ENCODE measurements at places on chromosomes 5 and 9.
A peak's percentile ranks its signal among the peaks of the same experiment; 100 is the strongest.

DNA sequence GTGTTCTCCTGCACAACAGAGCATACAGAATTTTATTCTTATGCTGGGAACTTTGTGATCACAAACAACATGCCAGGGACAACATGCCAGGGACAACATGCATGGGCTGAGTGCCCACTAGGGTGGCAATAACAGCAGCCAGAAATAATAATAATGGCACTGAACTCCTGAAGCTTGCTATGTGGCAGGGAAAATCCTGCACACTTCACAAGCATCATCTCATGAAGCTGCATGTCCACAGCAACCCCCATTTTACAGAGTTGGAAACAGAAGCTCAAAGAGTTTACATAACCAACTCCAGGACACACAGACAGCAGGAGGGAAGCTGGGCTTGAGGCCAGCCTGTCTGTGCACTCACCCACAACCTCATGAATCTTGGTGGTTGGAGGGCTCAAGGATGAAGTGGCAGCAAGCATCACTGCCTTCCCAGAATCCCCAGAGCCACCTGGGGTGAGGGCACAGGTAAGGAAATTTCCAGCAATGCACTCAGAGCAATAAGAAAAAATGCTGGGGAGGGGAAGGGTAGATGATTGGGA is 111.4 kb downstream of the GABBR2 start:
- no peak for DNase-seq

GRCh38 chr9:123322273-123323195 is 33.5 kb upstream of the CRB2 start:
- peak; percentile 65 for DNase-seq

GRCh38 chr9:99505936-99506335 is 283.9 kb downstream of the SEC61B start:
- DNase-seq, result no peak

DNA sequence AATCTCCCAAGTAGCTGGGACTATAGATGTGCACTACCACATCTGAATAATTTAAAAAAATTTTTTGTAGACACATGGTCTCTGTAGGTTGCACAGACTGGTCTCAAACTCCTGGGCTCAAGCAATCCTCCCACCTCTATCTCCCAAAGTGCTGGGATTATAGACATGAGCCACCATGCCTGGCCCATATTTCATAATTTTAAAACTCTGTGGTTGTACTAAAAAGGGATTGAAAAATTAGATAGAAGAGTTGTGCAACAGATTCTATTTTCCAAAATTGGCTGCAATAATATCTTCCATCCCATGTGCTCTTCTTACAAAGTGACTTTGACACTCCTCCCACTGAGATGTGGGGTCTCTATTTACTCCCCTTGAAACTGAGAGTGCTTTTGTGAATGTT is 7.6 kb upstream of the UHRF2 start:
- no peak for DNase-seq

DNA sequence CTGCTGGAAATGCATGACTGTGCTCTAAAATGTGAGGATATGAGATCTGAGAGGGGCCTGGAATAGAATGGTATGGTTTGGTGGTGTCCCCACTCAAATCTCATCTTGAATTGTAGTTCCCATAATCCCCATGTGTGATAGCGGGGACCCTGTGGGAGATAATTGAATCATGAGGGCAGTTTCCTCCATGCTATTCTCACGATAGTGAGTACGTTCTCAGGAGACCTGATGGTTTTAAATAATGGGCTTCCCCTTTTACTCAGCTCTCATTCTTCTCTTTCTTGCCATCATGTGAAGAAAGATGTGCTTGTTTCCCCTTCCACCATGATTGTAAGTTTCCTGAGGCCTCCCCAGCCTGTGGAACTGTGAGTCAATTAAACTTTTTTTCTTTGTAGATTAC is 133.6 kb upstream of the ADAMTS16 start:
- DNase-seq, result no peak

DNA sequence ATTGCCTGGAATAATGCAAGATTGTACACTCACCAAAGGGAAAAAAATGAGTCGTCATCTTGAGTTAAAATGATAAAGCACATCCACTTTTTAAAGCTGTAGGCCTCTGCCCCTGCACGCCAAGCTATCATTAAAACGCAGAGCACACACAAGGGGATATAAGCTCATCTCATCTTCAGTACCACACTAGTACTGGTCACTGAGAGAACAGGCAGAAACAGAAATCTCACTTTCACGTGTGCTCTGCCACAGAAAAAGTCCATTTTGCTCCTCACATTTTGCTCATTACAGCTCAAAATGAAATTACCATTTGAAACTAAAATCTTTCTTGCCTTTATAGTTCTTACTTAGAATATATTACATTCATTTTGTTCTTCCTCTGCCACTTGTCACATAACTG is 99.2 kb upstream of the SLC30A5 start:
- DNase-seq, result no peak

- DNase-seq, result no peak
Measured at GRCh38 chr5:36982146-36982545, 105.6 kb downstream of the NIPBL start.

GRCh38 chr5:172806897-172807672 is 27.0 kb upstream of the ERGIC1 start:
- peak; percentile 80 for DNase-seq

DNA sequence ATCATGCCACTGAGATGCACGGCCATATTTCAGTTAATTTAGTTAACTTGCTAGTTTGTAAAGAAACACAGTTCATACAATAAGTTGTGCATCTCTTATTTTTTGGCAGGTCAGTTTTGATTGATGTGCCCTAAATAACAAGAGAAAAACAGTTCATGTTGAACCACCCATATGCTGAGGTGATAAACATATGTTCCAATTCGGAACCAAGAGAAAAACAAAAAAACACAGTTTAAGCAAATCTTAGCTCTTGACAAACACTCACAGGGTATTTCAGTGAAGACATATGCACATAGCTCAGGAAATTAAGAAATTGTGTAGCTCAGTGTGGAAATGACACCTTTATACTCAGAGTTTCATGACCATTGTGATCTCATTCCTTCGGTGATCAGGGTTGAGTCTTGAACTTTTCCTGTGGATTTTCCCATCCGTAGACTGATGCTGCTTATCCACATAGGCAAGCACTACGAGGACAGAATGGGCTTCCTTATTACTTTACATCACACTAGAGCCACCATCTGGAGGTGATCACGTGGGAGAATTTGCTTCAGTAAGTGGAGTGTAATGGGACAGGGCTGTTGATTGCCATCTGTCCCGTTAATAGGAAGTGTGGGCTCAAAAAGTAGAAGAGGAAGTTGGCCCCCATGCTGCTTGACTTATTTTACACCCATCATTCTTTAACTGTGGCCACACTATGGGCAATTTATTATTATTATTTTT is 773.0 kb downstream of the MTRR start:
- no peak for DNase-seq

DNA sequence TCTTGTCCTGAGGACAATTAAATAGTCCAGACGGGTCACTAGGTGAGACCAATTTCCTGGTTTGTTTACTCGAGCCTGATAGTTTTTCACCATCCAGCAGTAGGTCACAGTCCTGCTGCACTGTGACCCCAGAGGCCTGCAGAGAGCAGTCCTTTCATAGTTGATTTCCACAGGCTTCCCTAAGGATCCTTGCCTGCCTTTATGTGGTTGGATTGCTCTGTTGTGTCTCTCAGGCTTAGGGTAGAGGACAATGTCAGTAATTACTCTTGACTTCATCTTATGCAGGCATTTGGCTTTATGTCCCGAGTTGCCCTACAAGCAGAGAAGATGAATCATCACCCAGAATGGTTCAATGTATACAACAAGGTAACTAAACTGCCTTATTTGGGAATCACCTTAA is 9.0 kb upstream of the CATSPER3 start:
- no peak for DNase-seq

DNA sequence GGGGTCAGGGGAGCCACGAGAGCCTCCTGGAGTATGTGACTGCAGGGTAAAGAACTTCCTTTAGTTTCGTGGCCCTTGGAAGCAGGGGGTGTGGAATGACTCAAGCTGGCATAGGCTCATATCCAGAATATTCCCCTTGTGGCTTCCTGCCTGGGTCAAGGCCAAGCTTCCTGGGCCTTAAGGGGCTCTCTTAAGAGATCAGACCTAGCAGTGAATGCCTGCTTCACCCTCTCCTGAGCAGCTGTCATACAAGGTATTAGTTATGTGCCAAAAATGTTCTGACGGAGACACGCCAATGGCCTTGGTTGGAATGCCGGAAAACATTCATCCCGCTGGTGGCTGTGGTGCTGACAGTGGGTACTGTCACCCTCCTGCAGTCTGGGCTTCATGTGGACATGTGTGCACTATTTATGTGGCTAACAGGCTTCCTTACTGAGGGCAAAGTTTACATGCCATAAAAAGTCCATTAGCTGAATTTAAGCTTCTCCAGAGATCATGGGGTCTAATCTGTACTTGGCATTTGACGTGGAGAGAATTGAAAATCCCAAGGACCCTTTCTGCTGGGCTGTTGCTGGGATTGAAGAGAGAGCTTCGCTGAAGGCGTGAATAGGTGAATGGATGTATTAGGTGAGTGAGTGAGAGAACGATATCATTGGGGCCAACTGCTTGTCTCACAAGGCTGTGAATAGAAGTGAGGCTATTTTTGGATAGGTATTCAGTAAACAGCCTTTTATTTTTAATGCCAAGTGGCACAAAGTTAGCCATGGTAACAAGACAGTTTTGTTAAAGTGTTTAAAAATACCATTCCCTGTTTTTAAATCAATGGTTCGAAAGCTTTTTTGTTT is 156.8 kb downstream of the MACROH2A1 start:
- DNase-seq, result no peak

GRCh38 chr5:133916479-133916878 is 51.9 kb downstream of the C5orf15 start:
- DNase-seq, result no peak

- no peak for DNase-seq
Measured at GRCh38 chr9:86246752-86247161, 12.7 kb downstream of the C9orf153 start.

DNA sequence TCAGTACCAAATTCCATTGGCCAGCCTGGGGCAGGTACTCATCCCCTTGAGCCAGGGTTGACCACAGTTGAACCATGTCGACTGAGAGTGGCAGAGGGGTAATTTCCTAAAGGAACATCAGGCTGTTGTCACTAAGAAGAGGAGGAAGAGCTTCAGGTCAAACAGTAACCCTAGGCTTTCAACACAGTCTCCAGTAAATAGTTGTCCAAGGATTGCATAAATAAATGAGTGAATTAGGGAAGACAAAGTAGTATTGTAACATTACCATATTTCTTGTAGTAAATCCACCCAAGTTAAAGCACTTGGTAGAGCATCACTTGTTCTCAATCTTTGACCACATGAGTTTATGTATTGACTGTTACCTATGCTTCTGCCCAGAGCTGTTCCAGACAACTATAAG is 7.4 kb downstream of the PSAT1 start:
- no peak for DNase-seq

GRCh38 chr5:40171971-40172370 is 507.7 kb upstream of the PTGER4 start:
- no peak for DNase-seq

- DNase-seq, result no peak
Measured at GRCh38 chr9:68704498-68704813, 584 bp upstream of the PIP5K1B start.

DNA sequence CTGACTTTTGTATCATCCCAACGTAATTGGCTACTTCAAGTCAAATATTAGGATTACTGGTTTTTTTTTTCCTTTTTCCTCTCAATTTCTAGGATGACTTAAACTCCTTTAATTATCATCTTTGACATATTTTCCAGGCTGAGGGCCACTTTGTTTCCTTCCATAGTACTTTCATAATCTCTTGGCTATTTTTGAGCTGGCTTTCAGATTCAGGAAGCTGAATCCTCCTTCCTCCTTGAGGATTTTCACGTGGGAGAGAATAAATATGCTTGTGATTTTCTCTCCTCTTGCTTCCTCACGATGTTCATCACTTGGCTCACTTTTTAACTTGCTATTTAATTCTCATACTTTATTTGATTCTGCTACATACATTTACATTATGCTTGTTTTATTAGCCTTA is 88.1 kb downstream of the ITGA1 start:
- DNase-seq, result no peak

- no peak for DNase-seq
Measured at GRCh38 chr5:142610176-142611001, 75.5 kb downstream of the FGF1 start.

GRCh38 chr5:102773133-102773532 is 18.0 kb downstream of the PAM start:
- no peak for DNase-seq

All from T-cell (primary cell).